ENCODE measurements at places on chromosomes 16 and 17.

DNA sequence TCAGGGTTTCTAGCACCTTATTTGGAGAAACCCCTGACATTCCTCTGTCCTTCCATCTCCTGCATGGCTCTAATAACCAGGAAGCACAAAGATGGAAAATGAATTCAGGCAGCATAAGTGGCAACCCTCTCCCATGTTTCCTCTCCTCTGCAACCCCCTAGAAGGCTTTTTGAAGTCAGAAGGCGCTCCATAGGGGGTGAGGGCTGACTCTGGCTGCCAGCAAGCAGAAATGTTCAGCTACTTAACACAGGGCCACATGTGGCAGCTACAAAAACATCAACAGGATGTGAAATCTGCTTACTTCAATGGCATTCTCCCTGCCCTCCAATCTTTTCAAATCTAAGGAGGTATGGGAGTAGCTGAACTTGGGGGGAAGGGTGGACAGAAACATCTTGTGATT lies 55.2 kb upstream of the IRX5 start:
- no peak for DNase-seq

- no peak for DNase-seq
Measured at GRCh38 chr16:74716355-74716754, 15.7 kb upstream of the MLKL start.

- DNase-seq = no peak
Measured at GRCh38 chr16:86576591-86577313, 1.6 kb upstream of the FOXL1 start.

DNA sequence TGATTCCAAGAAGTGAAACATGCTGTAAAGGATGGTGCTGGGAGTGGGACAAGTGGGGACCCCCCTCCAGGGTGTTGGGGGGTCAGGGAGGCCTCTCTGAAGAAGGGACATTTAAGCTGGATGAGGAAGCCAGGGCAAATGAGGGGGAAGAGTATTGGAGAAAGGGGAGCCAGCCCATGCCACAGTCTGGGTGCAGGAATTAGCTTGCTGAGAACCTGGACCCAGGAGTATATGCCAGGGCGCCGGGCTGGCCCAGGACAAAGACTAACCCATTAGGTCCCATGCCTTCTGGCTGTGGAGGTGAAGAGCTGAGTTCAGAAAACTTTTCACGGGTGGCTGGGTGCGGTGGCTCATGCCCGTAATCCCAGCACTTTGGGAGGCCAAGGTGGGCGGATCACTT lies 45.6 kb upstream of the PIK3R6 start:
- no peak for DNase-seq

Measured in right atrium auricular region (tissue), 2 donors.